ENCODE measurements at places on chromosomes 3 and 15.

DNA sequence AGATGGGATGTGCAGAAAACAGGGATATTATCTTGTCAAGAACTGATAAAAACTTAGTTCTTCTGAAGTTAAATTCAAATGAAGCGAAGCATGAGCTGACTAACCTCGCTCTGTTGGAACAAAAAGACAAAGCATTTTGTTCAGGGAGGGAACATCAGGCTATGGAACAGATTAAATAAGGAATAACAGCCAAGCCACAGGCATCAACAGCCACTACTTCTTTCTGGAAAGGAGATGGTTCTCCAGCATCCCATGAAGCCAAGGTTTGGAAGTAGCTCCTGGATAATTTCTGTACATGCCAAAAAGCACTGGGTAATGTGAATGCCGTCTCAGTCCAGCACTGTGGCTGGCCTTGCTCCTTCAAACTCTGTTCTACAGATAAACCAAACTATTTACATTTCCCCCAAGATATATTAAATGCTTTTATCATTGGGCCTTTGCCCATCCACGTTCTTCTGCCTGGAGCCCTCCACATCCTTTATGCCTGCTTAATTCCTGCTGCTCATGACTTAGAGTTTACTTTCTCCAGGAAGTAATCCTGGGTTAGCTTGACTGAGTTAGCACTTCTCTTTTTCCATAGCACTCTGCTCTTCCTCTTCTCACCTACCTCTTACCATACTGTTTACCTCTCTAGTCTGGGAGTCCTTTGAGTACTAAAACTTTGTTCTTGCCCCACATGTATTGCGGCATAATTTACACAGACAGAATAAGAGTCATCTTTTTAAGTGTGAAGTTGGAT is 232.0 kb downstream of the CLSTN2 start:
- DNase-seq = no peak

DNA sequence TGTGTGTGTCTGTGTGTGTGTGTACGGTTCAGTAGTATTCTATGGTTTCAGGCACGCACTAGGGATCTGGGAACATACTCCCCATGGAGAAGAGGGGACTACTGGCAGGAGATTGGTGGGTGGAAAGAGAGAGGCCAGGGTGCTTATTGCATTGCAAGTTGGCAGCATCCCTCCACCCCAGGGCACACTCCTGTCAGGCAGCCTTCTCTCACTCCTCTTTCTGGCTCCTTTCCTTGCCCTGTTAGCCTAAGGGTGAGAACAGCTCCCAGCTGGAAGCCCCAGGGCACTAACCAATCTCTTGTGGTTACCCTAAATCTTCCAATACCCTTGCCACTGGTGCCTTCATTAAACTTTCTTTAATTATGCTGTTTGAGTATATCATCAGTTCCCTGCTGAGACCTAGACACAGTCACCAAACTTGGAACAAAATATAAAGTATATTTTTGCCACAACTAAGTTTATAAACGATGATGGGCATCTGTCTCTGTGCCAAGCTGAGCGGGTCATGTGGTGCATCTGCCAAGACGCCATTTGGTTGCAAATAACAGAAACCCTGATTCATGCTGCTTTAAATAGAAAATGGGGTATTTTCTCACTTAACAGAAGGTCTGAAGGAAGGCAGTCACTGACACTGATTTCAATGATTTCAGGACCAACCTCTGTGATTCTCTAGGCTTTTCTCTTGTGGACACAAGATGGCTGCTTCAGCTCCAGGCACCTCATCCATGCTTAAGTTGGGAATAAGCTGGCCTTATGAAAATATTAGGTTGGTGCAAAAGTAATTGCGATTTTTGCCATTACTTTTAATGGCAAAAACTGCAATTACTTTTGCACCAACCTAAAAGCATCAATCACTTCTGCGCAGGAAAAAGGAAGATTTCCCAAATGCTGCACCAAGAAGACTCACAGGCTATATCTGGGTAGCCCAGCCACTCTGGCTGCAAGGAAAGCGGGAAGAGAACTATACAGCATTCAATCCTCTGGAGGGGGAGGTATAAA is 476.9 kb upstream of the PROK2 start:
- DNase-seq = no peak

- peak; percentile 20 for DNase-seq
These were observed 15.5 kb downstream of the MAPKAPK3 start for GRCh38 chr3:50632450-50632849.

- DNase-seq = peak; percentile 10
These were observed 75.2 kb downstream of the FBXL22 start for GRCh38 chr15:63672369-63672768.

DNA sequence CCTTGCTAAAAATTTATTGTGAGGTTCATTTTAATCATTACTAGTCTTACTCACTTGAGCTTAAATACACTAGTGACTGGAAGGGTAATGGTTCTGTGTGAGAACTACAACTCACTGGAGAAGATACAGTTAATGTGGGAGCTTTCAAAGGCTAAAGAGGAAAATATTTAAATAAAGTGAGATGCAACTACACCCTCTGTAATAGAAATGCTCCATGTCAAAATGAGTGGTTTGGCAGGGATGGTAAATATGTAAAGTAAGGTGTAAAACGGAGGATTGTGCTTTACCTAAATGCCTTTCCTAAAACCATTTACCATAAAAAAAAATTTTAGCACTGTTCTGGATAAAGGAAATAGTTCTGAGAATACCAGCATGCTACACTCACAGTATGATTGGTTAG is 15.3 kb downstream of the LRRC57 start:
- DNase-seq = no peak

DNA sequence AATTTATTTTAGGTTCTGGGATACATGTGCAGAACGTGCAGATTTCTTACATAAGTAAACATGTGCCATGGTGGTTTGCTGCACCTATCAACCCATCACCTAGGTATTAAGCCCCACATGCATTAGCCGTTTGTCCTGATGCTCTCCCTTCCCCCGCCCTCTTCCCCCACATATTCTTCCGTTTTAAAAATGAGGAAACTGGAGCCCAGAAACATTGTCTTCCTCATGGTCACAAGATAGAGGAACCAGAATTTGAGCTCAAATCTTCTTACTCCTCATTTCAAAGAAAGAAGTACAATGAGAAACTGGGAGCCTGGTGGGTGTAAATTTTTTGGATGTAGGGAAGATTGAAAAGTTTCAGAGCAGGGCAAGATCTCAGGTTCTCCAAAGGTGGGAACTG is 56.1 kb upstream of the USP3 start:
- no peak for DNase-seq

GRCh38 chr3:42600958-42601675 is 631 bp downstream of the NKTR start:
- peak; percentile 50 for DNase-seq

DNA sequence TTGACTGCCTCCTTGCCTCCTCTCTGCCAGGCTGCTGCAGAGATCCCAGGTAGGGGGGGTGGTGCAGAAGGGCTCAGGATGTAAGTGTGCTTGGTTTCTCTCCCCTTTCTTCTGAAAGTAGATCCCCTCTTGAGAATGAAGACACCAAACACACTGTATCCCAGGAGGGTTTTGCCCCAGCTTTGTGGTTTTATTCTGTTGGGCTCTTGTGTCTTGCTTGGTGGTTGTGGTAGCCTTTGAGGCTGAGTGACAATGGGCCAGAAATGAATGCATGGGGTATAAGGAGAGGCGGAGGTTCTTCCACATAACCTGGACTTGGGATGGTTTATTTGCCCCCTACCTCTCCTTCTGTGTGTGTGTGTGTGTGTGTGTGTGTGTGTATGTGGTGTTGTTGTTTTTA is 5.7 kb downstream of the PDIA5 start:
- no peak for DNase-seq

- DNase-seq = peak; percentile 26
These were observed 17.2 kb downstream of the TMOD3 start for GRCh38 chr15:51846463-51847230.

GRCh38 chr3:20060974-20061685 is 20.9 kb downstream of the KAT2B start:
- peak; percentile 36 for DNase-seq

GRCh38 chr3:171778493-171778892 is 31.8 kb downstream of the PLD1 start:
- DNase-seq = no peak

- no peak for DNase-seq
These were observed 103.8 kb downstream of the IQCH start for GRCh38 chr15:67358391-67358790.

DNA sequence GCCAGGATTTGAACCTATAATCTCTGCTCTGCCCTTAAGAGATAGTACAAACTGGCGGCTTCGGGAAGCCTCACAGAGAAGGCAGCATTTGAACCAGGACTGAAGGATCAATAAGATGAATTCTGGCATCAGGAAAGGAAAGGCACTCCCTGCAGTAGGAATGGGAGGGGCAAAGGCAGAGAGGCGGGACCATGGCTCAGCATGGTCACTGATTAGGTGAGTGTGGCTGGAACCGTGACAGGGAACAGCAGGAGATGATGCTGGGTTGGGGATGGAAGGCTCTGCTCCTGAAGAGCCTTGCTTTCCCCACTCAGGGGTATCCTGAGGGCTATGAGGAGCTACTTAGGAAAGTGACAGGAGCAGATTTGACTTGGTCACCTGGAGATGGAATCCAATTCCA is 158.5 kb downstream of the FEZF2 start:
- DNase-seq = no peak

DNA sequence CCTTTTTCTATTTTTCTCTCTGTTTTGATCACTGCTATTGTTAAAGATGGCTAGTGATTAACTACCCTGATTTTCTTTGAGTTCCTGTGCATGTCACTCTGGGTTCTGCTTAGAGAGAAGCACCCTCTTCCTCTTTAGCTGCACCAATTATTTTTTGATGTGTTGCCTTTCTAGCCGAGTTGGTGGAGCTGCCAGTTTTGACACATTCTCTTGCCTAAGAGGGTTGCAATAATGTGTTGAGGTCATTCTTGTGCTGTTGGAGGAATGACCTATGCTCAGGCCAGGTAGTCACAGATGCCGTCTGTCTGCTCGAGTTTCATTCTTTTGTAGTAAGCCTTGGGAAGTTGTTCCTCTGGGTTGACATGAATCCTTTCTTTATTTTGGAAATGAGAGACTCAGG is 84.6 kb upstream of the DPH6 start:
- no peak for DNase-seq

All from CD4-positive, alpha-beta T cell treated with Interleukin-2 at 100 ng/mL for 4 hours (primary cell).